ENCODE measurements at places on chromosomes 7 and 10.

- DNase-seq: no peak
Measured at GRCh38 chr7:16368885-16369284, 52.5 kb downstream of the CRPPA start.

- no peak for DNase-seq
Measured at GRCh38 chr10:91555455-91555854, 77.4 kb downstream of the PPP1R3C start.

GRCh38 chr7:553636-554111 lies 34.0 kb upstream of the PDGFA start:
- DNase-seq: no peak

DNA sequence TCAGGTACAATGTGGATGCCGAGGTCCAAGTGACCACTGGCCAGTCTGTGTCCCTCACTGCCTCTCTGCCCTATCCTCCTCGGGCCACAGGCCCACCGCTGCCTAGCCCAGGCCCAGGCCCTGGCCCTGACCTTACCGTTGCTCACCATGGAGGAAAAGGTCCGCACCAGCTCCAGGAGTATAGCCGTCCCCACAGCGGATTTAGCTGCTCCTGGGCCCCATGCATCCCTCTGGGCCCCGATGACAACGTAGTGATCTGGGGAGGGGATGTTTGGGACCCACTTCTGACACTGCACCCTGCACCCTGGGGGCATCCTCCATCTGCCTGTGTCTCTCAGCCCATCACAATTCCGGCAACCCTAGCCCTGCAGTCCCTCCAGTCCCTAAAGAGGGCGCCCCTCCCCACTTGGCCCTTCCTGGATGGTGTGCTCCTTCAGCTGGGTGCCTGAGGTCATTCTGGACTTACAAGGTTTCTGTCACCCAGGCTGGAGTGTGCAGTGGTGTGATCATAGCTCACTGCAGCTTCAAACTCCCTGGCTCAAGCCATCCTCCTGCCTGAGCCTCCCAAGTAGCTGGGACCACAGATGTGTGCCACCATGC lies 12.1 kb downstream of the TFR2 start:
- no peak for DNase-seq

DNA sequence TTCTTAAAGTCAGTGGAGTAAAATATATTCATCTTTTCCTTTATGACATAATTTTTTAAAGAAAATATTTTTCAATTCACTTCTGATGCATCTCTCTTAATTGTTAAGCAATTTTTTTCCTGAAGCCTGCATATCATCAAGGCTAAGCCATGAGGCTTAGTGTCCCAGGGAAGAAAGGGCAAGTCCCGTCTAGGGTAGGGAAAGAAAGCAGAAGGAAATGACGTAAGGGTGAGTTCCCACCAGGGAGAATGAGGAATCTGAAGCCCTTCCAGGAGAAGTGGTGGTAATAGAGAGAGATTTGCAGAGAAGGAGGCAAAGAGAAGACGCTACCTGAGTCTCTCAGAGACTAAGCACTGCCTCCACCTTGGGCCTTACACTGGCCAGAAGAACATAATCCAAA lies 96.8 kb upstream of the NFE2L3 start:
- no peak for DNase-seq

- DNase-seq: no peak
Measured at GRCh38 chr7:50304129-50304910, at the start of gene IKZF1. Gene IKZF1 (plus strand): TSS chr7:50304716. CDS start chr7:50319062, 14,346 bp downstream.

- no peak for DNase-seq
Measured at GRCh38 chr10:26887611-26888215, 27.0 kb upstream of the ABI1 start.

GRCh38 chr7:93799750-93800357 lies 90.7 kb downstream of the TFPI2 start:
- no peak for DNase-seq

DNA sequence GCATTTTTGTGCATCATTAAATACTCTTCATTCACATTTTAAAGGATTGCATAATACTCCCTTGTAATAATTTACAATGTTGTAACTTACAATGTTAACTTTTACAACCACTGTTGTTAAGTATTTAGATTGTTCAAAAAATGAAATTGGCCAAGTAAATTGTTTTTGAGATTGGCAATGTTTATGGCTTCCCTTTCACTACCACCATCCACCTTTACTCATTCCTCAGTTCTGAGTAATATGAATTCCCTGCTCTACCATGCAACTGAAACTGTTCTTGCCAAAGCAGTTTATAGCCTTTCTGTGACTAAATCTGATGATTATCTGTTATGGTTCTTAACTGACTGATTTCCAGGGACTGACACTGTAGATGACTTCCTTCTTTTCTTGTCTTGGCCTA lies 80.5 kb upstream of the TMEM106B start:
- no peak for DNase-seq

- DNase-seq: no peak
Measured at GRCh38 chr10:49571388-49571787, 32.5 kb upstream of the ERCC6 start.

DNA sequence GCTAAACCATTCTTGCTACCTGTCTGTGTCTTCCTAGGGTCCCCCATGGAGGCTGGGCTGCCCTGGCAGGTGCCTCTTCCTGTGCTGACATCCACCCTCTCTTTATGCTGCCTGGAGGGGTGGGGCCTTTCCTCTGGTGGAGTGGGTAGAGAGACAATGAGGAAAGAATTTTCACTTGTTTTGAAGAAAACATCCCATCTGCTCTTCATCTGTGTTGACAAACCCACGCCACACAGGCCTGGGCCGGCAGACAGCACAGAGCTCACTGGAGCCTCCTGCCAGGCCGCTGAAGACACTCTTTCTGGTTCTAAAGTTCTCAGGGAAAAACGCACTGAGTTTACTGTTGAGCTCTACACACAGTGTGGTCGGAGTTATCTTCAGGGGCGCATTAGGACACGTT lies 328.2 kb downstream of the GLRX3 start:
- DNase-seq: no peak

GRCh38 chr7:139993169-139993568 lies 69.6 kb downstream of the PARP12 start:
- DNase-seq: no peak

- no peak for DNase-seq
Measured at GRCh38 chr7:96233084-96233483, 88.8 kb downstream of the SLC25A13 start.

DNA sequence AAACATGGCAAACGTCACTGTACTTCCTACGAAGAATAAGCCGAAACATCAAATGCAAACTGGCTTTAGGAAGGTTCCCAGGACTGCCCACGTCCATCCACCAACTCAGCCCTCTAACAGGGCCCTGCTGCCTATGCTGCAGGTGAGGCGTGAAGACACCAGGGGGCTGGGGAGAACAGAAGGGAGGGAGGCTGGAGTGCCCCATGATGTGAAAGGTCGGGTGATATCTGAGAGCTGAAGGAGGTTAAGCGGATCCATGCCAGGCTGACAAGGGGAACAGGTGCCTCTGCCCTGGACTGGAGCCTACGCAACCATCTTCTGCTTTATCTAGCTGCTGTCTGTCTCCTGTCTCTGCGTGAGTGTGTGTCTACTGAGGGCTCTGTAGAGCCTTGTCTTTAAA lies 40.2 kb upstream of the ATP6V0A4 start:
- DNase-seq: no peak

DNA sequence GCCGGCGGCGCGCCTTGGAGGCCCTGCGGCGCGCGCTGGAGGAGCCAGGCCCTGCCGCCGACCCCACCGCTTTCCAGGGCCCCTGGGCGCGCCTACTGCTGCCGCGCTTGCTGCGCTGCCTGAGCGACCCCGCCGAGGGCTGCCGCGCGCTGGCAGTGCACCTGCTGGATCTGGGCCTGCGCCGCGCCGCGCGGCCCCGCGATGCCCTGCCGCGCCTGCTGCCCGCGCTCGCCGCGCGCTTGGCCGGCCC lies 280 bp downstream of the DNAAF5 start:
- DNase-seq: no peak

DNA sequence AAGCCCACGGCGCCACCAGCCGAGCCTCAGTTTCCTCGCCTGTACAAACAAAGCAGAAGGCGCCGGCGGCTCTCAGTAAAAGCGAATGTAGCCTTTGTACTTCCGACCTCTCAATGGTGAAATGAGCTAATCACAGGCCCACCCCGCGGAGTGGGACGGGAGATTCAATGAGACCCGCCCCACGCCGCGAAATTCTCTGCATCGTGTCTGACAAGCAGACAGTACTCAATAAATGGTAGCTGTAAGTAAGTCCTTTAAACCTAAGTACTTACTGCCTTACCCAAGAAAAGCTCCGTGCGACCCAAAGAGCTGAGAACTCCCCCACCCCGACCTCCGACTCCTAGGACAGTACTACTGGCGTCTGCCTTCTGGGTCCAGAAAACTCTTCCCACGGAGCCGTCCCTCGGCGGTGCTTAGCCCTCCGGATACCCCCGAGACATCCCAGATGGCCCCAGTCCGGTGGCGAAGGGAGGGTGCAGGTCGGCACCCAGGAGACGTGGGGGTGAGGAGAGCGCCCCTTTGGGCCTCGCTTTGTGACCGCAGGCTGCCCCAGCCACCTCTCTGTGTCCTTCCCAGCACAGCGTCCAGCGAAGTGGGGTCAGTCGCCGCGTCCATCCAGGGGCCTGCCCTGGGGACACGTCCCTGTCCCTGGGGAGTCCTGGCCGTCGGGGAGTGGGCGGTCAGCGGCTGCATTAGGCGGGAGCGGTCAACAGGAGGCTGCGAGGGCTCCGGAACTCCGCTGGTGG lies 972 bp upstream of the CXCL12 start:
- DNase-seq: no peak

DNA sequence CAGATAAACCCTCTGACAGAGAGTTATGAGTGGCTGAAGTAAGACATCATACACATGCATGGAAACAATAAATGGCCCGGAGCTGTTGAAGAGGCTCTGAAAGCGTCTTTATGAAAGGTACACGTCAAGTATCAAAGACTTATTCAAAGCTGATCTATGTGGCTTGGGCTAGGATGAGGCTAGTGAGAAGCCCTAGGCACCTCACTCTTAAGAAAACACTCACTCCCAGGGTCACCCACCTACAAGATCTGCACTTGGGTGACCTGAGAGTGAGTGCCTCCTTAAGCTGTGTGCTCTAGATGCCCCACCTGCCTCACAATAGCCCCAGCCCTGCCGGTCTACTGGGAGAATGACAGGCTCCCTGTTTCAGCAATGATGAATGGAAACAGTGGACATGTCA lies 1.1 kb upstream of the GIMAP1 start:
- no peak for DNase-seq

DNA sequence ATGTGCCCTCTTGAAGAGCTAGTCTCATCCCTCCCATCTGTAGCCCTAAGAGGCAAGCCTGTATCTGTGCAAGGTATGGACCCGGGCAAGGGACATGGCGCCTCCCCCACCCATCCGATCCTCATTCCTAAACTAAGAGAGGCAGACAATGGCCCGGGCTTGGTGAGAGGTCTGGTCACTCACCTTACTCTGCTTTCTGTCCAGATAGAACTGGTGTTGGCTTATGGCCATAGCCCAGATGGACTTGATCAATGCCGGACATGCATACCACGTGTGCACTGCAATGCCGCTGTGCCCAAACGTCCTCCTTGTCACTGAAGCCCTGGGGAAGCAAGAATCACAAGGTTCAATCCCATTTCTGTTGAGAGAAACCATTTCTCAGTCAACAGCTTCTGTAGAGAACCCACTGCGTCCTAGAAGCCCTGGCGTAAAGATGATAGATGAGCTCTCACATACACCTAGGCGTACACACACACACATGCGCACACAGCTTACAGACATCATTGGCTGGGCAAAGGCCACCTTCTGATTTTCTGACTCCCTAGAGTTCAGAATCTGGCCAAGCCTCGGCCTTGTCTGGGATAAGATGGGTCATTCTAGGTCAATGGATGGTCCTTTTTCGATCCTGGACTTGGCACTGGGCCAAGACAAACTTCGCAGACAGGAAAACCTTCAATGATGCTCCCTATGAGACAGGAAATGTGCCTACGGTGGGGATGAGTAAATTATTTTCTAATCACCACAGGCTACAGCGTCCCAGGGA lies 114.6 kb downstream of the PRPF18 start:
- DNase-seq: no peak

DNA sequence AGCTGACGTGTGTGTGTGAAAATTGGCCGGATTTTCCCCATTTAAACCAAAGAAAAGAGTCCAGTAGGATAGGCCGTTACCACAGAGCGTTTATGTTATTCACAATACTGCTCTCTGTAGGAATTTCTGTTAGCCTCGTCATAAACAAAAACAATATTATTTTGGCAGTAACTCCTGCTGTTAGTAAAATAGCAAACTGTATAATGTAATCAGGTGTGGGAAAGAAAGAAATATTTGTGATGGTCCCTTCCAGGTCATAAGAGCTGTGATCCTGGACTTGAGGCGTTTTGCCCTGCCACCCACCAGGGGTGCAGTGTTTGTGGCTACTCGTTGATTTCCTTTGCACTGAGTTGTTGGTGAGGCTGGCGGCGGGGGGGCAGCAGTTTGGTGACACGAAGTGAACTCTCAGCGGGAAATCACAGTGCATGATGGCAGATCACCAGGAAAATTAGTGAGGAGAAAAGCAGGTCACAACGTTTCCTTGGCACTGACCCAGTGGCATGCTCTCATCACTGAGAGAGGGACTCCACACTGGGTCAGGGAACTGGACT lies 2.8 kb downstream of the EEPD1 start:
- DNase-seq: no peak

DNA sequence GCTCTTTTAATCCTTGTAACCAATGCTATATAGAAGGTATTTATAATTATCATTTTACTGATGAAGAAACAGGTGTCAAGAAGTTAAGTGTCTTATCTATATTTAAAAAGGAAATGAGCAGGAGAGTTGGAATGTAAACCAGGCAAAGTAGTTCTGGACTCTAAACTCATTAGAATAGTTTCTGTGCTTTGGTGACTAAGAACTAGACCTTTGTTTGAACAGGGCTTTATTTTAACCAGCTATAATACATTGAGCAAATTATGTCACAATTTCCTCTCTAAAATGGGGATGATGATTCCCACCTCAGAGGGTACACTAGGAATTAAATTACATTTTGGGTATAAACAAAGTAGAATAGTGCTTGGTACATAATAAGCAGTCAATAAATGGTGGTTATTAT lies 236.0 kb downstream of the MAGI2 start:
- DNase-seq: no peak

GRCh38 chr10:19947656-19948055 lies 131.4 kb downstream of the PLXDC2 start:
- no peak for DNase-seq

- no peak for DNase-seq
Measured at GRCh38 chr10:60985951-60986350, 42.0 kb upstream of the RHOBTB1 start.

DNA sequence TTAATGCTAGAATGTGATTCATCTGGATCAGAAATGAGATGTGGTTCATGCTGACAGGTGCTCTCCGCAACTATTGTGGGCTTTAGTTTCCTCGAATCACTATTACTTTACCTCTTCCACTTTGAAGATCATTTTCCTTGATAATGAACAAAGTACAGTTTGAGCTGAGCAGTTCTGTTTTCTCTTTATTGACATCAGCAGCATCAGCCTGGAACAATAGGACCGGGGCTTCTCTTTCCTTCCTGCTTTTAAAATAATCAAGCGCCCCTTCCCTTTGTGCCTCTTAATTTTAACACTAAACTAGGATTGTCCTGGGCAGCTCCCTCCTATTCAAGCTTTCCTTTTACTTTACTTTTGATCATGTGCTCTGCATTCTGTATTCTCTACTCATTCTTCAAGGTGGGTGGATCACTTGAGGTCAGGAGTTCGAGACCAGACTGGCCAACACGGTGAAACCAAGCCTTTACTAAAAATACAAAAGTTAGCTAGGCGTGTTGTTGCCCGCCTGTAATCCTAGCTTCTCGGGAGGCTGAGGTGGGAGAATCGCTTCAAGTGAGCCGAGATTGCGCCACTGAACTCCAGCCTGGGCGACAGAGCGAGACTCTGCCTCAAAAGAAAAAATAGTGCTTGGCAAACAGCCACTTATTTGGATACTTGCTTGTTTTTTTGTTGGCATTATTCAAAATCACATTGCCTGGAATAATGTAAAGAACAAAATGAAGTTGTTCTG lies 67.0 kb upstream of the RHEB start:
- DNase-seq: no peak
